Brain pericyte (primary cell): ENCODE measurements at places on chromosomes 5 and 9.

DNA sequence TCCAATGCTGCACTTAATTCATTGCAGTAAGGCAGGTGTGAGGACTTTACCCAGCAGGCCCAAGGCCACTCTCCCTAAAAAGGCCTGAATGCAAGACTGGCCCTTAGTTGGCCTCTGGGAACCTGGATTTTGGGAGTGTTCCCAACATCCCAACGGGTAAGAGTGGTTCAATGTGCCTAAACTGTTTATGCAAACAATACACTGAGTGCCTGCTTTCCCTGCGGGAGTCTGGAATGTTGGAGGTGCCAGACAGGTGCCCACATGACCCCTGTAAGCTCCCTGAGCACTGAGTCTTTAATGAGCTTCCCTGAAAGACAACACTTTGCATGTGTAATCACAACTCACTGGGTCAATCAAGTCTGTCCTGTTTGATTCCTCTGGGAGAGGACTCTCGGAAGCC is 37.4 kb downstream of the NSUN2 start:
- no peak for DNase-seq

DNA sequence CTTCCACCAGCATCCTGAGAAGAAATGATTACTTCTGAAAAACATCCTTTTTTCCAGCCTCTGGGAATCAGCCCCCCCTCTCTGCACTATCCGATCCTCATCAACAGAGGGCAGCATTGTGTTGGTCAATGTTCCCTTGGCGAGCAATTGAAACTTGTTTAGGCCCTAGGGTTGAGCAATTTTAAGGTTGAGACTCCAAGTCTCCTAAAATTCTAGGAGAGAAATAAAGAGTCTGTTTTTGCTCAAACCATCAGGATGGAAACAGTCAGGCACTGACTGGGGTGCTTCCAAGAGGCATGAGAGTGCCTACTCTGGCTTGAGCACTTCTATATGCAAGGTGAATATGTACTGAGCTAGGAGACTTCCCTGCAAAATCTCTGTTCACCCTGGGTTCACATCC is 12.4 kb upstream of the CYFIP2 start:
- DNase-seq: no peak

GRCh38 chr5:158727771-158728311 is 371.9 kb downstream of the EBF1 start:
- DNase-seq: no peak

GRCh38 chr5:142008813-142009212 is 4.0 kb downstream of the GNPDA1 start:
- DNase-seq: no peak
